ENCODE measurements at places on chromosomes 5 and 9. TPM values are rescaled to one million over a fixed set of nuclear protein-coding genes. Genes with fewer than 3 reads are reported as not detected.

GRCh38 chr5:143938230-143938629 lies 126.3 kb downstream of the HMHB1 start:
- no peak overlapping the region for H3K4me3 ChIP-seq
- no peak overlapping the region for H3K27ac ChIP-seq
- no peak for DNase-seq
- no peaks in the 10 kb centered on the region for H3K36me3 ChIP-seq
- H3K4me1 ChIP-seq, result no peaks in the 10 kb centered on the region
- no peaks in the 10 kb centered on the region for H3K27me3 ChIP-seq

The C9 gene
- not detected for total RNA-seq

DNA sequence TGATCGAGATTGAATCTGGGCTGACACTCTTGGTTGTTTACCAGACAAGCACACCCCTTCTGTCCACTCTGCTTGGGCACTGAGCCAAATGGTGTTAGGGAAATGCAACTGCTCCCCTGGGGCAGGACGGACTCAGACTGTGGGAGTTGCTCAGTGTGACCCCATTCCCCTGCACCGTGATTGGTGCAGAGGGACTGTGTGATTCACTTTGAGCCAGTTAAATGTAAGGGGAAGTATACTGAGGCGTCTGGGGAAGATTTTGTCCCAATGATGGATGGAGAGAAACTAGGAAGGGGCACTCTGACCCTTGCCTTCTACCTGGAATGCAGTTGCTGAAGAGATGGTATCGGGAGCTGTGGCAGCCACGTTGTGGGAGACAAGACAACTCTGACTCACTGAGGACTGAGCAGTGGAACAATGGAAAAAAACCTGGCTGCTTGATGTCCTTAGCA lies 196.0 kb upstream of the ANKRD55 start:
- H3K27ac ChIP-seq, result no peak overlapping the region
- H3K27me3 ChIP-seq, result no peaks in the 10 kb centered on the region
- no peaks in the 10 kb centered on the region for H3K36me3 ChIP-seq
- no peaks in the 10 kb centered on the region for H3K4me1 ChIP-seq
- no peak overlapping the region for H3K4me3 ChIP-seq

DNA sequence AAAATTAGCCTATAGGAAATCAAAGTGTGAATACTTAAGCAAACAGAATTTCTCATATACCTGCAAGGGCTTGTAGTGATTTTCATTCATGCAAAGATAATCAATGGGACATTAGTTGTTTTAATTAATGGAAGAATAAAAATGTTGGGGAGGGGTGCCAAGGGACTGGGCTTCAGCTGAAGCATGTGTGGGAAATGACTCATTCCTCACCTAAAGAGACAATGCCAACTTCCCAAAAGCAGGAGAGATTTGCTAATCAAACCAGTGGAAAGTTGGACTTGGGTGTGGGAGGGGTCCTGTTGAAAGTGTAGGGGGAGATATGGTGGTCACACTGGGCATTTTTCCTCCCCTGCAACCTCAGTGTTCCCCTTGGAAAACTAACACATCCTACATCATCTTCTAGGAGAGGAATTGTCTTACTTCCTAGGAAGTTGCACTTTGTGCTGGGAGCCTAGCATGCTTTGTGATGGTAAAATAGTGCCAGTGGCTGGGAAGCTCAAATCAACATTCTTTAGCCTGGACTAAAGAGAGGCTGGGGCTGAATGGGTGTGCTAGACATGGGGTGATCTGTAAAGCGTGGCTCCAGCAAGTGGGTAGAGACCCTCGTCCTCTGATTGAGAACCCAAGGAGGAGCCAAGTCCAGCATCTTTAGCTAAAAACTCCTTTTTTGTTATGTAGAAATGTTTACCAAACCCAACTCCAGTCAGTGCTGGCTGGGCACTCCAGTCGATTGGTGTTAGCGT lies 6.4 kb upstream of the LHX2 start:
- peaks cover 14% of the 10 kb centered on the region for H3K4me1 ChIP-seq
- no peaks in the 10 kb centered on the region for H3K36me3 ChIP-seq
- no peak for DNase-seq
- H3K27ac ChIP-seq, result no peak overlapping the region
- no peak overlapping the region for H3K4me3 ChIP-seq

- no peak for DNase-seq
- no peaks in the 10 kb centered on the region for H3K4me1 ChIP-seq
- H3K27ac ChIP-seq, result no peak overlapping the region
- no peak overlapping the region for H3K4me3 ChIP-seq
Measured at GRCh38 chr5:30098940-30099339, 1094.5 kb upstream of the CDH6 start.
